ENCODE measurements at places on chromosomes 2 and 18.

- DNase-seq, result no peak
Measured at GRCh38 chr2:14137643-14138042, 494.9 kb upstream of the LRATD1 start.

- no peak for DNase-seq
Measured at GRCh38 chr18:51151568-51152511, 45.6 kb downstream of the MEX3C start.

DNA sequence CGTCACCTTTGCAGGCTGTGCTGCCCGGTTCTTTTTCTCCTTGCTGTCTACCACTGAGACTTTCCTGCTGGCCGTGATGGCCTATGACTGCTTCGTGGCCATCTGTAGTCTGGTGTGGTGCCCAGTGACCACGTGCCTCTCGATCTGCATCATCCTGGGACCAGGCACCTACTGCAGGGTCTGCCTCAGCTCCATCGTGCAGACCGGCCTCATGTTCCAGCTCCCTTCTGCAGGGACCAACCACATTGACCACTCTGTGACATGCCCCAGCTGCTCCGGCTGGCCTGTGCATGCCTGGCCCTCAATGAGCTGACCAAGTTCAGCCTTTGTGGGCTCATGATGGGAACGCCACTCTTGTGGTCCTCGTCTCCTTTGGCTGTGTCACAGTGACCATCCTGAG is 26.7 kb downstream of the COPS9 start:
- DNase-seq, result no peak

DNA sequence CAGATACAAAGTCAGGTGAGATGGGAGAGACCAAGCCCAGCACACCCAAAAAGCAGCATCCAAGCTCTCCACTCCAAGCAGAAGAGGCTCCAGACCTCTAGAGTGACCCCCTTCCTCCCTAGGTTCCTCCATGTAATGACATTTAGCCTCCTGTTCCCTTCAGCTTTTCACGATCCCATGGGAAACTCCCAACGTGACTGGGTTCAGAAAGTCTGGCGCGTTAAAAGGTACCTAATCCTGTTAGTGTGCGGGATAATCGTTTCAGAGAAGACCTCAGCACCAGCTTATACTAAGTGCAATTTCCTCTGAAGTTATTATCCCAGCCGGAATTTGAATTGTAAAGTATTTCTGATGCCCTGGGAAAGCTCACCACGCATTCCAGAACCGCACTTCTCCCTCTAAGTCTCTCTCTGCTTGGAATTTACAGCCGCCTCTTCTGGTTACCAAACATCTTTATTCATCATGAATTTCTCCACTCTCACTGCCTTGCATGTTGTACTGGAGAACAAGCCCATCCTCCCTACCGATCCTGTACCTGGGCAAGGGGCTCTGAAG is 46.9 kb downstream of the CCBE1 start:
- DNase-seq, result no peak

GRCh38 chr18:3793545-3793944 is 343.6 kb downstream of the TGIF1 start:
- no peak for DNase-seq

- DNase-seq, result no peak
Measured at GRCh38 chr2:235255693-235256092, 238.2 kb upstream of the AGAP1 start.

DNA sequence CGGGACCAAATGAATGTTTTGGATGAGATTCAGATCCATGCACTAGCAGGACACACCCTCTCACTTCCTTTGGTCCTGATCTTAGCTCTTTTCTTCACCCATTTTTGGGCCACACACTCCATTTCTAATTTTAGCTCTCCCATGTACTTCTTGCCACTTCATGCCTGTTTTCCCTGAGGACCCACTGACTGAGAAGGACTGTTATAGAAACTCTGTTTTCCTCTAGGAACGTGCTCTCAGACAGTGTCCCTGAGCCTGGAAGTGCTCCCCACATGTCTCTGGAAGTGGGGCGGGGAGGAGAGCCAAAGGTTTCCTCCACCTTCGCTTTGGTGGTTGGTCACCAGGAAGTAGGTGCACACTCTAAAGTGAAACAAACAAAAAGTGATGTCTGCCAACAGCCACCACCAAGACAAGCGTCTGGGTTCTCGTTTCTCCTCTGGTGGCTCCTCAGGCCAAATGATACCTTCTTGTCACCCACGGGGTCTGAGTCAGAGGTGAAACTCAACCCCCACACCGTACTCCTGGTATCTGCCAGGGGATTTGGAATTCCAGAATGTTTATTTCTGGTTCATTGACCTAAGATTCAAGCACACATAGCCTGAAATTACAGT is 74.7 kb downstream of the MERTK start:
- no peak for DNase-seq

GRCh38 chr2:149924028-149924427 is 336.5 kb upstream of the MMADHC start:
- no peak for DNase-seq

DNA sequence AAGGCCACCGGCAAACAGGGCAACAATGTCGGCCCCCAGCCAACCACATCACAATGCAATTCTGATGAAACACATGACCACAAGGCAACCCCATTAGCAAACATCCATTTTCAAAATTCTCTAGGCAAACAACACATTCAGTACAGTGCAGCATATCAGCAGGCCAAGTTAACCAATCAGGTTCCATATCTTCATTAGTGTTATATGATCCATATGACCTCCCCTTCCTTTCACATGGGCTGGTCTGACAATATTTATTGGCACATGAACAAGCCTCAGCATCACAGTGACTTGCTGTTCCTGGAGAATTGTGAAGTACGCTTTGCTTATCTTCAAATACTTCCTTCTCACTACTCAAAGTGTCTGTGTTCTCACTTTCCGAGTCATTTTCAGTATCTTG is 19.8 kb downstream of the RNF103 start:
- DNase-seq, result no peak

DNA sequence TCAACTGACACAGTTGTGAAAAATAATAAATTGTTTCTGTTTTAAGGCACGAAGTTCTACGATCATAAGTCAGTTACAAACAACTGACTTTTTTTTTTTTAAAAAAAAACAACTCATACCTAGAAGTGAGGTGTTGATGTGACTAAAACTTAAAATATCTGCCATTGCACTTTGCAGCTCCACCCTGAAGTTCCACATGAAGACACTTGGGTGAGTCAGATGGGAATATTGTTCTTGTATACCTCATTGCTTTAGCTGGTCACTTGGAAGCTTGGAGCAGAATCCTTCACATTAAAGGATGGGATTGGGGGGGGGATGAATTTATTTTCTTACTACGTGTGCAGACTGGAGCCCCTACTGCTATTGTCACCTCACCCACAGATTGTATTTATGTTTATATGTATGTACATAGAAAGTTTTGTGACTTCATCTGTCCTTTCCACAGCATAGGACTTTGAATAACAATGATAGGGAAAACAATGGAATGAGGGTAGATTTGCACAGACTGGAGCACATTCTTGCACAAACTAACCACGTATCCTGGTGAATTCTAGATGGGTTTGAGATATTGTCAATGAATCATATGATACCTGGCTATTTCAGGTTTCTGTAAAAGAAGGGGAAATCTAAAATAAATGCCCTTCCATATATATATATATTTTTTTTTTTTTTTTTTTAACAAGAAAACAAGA is 57.9 kb upstream of the ARHGAP15 start:
- no peak for DNase-seq

DNA sequence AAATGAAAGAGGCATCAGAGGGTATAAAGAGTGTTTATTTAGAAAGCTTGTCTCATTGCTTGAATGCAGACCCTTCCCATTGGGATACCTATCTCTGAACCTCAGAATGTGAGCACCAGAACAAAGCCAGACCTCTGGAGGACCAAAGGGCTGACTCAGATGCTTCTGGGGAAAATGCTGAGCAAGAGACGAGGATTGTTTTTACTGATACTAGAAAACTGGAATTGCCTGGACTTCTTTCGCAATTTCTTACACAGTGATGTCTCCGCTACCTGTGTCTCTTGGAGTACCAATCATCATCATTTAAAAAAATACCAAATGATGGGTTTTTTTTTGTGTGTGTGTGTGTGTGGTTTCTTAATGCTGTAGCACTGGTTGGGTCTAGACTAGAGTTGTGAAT is 55.6 kb upstream of the CCDC85A start:
- no peak for DNase-seq

GRCh38 chr2:118710481-118710880 is 137.0 kb downstream of the EN1 start:
- DNase-seq, result no peak

GRCh38 chr2:149094217-149095015 is 55.9 kb downstream of the LYPD6B start:
- DNase-seq, result no peak

DNA sequence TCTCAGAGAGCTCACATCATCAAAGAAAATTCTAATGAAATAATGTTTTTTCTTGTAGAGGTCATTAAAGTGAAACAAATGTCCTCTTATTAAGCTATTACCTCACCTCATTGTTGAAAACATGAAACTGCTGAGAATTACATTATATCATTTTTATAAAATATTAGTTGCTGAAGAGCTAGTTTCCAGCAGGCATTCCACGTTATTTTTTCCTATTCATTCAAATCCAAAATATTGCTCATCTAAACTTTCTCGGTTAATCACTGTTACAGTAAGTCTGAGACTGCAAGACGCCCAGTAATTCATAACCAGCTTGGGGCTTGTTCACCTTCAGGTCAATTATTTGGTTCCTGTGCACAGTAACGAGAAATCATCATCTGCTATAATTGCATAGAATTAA is 138.5 kb upstream of the RASGRP3 start:
- no peak for DNase-seq

- no peak for DNase-seq
Measured at GRCh38 chr2:96890726-96891385, 21.0 kb upstream of the SEMA4C start.

DNA sequence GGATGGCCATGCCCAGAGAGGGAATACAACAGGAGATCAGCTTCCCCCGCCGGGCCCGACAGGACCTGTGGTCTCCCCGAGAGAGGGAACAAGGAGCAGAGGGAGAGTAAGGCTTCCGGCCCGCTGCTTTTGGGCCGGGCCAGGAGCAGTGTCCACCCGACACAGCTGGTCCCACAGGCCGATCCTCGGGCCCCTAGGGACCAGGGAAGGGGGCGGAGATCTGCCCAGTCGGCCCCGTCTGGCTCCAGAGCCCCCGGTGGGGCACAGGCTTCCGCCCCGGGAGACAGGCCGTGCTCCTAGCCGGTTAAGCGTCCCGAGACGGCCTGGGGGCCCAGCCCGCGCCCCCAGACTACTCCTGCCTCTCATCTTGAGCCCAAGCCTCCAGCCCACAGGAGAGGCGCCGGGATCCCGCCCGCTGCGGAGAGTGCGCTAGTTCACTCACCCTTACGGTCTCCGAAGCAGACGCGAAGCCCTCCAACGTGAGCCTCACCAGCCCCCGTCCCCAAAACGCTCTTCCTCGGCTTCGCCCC is at the start of gene MCFD2:
Gene MCFD2 (minus strand): TSS at position 526 of the 530 bp plus-strand sequence. CDS start 6,635 bp downstream, outside the sequence.
- no peak for DNase-seq

- DNase-seq, result no peak
Measured at GRCh38 chr2:191670076-191670475, 7.9 kb upstream of the NABP1 start.

- no peak for DNase-seq
Measured at GRCh38 chr2:136310005-136310495, 192.1 kb upstream of the CXCR4 start.

DNA sequence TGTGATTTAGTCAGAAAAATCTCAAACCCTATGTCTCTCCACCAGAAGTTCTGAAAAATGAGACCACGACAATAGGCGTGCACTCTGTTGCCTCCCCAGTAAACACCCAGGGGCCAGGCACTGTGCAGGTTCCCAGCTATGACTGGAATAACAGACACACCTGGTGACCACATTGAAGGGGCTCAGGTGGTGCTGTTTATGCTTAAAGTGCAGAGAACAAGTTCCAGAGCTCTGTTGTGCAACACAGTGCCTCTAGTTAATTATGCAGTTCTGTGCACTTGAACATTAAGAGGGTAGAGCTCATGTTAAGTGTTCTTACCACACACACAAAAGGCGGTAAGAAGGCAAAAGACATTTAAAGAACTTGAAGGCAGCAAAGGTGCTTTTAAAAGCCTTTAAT is 52.6 kb upstream of the AFF3 start:
- DNase-seq, result no peak

DNA sequence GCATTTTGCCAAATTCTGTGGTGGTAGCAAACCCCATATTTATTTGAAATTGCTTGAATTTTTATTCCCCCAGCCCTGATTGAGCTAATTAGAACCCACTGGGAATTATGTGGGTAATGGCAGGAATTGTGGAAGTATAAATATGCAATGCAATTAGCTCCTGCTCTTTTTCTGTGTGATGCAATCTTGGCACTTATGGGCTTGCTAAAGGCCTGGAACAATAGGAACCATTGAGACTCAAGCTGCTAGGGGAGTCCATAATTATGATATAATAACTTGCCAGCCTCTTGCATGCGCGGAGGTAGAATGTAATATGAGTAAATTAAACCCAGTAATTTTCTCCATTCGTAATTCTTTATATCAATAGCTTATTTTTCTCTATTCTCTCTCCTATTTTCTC is 267.6 kb upstream of the THSD7B start:
- DNase-seq, result no peak

DNA sequence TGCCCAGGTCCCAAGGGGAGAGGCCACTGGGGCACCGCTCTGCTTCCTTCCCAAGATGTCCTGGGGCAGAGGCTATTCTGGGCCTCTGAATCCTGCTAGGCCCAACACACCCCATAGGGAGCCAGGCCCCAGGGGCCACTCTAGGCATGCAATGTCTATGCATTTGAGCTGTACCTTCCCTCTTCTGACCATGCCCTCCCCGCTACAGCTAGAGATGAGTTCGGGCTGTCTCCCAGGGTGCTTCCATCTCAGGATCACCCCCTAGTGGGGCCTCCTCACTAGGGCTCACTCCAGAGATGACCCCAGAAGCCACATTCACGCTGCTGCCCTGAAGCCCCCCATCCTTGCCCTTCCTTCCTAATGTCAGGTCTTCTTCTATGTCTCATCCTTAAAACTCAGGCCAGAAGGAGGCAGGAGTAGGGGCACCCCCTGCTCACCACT is 54.4 kb downstream of the TNS1 start:
- no peak for DNase-seq

DNA sequence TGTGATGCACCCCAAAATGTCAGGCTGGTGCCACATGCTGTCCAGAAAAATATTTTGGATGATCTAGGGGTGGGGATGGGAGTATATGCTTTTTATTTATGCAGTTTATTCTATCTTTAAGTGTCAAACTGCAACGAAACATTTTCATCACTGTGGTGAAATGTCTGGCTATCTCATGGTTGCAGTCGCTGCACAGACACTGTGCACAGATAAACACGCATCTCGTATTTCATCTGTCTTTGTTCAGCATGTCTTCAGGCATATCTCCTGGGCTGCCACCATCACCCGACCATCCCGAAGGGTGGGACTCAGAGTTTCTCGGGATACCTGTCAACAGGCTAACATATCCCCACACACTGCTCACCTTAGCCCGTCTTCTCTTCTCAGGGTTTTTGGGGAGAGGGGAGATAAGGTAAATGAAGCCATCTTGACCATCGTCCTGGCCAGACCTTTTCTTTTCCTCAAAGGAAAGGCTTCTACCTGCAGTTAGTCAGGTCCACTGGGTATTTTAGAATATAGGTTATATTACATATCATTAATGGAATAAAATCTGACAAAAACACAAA is 80.7 kb upstream of the NABP1 start:
- DNase-seq, result no peak

GRCh38 chr2:168426861-168427260 is 29.2 kb upstream of the CERS6 start:
- no peak for DNase-seq

GRCh38 chr2:54000524-54000923 is 29.7 kb upstream of the PSME4 start:
- no peak for DNase-seq

- DNase-seq, result no peak
Measured at GRCh38 chr2:62578803-62579640, 73.0 kb upstream of the TMEM17 start.
